Metanephros (tissue), 2 donors: ENCODE measurements at places on chromosomes 1 and 21. TPM values are rescaled to one million over a fixed set of nuclear protein-coding genes. Genes with fewer than 3 reads are reported as not detected.

AMY1C gene
- total RNA-seq = not detected

TFF2 gene
- not detected for total RNA-seq

C1orf141 gene
- total RNA-seq = not detected

ST6GALNAC5 gene
- total RNA-seq = 17.3 TPM

AADACL3 gene
- total RNA-seq = not detected

EDARADD gene
- total RNA-seq = 4.6 TPM

TSPAN2 gene
- 15.5 TPM for total RNA-seq
